ENCODE measurements at places on chromosomes 2 and 18.

DNA sequence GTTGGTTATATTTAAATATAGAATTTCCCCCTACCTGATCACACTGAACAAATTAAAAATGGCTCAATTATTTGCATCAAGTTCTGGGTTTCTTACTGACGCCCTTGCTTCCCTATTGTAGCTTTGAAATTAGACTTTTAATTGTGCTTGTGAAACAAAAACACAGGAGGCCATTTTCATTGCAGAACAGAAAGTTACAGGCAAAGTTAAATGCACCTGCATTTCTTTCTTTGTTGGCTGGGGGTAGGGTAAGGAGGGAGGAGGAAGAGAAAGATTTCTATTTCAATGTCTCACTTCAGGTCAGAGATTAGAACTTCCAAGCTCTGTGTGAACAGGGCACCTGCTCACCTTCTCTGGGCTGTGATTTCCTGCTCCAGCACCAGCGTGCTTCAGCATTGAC, 199.6 kb downstream of the BCL11A start:
- H3K36me3 ChIP-seq, result no peaks in the 10 kb centered on the region
- no peak overlapping the region for H3K4me3 ChIP-seq
- DNase-seq, result no peak
- no peaks in the 10 kb centered on the region for H3K27me3 ChIP-seq
- no peak overlapping the region for H3K27ac ChIP-seq
- no peaks in the 10 kb centered on the region for H3K4me1 ChIP-seq

GRCh38 chr18:2881088-2881839, 34.5 kb downstream of the EMILIN2 start:
- H3K27ac ChIP-seq, result no peak overlapping the region
- DNase-seq, result peak; percentile 34
- H3K36me3 ChIP-seq, result no peaks in the 10 kb centered on the region
- no peak overlapping the region for H3K4me3 ChIP-seq

GRCh38 chr2:154231021-154231420, 359.3 kb downstream of the GALNT13 start:
- DNase-seq, result no peak
- H3K36me3 ChIP-seq, result no peaks in the 10 kb centered on the region
- H3K4me3 ChIP-seq, result no peak overlapping the region

GRCh38 chr2:148548716-148549400, 95.7 kb upstream of the EPC2 start:
- H3K27ac ChIP-seq, result no peak overlapping the region
- no peaks in the 10 kb centered on the region for H3K36me3 ChIP-seq

- H3K4me3 ChIP-seq, result no peak overlapping the region
- no peak for DNase-seq
- no peaks in the 10 kb centered on the region for H3K27me3 ChIP-seq
- no peaks in the 10 kb centered on the region for H3K4me1 ChIP-seq
- H3K27ac ChIP-seq, result no peak overlapping the region
Observed at GRCh38 chr2:29485117-29485516, 369.9 kb downstream of the CLIP4 start.

- DNase-seq, result no peak
- no peak overlapping the region for H3K4me3 ChIP-seq
- H3K27ac ChIP-seq, result no peak overlapping the region
- H3K4me1 ChIP-seq, result no peaks in the 10 kb centered on the region
- no peaks in the 10 kb centered on the region for H3K27me3 ChIP-seq
- no peaks in the 10 kb centered on the region for H3K36me3 ChIP-seq
Observed at GRCh38 chr18:46574000-46574742, 82.8 kb downstream of the LOXHD1 start.

- H3K27ac ChIP-seq, result no peak overlapping the region
- H3K4me1 ChIP-seq, result peaks cover 2% of the 10 kb centered on the region
- no peaks in the 10 kb centered on the region for H3K36me3 ChIP-seq
- H3K27me3 ChIP-seq, result no peaks in the 10 kb centered on the region
- DNase-seq, result no peak
- H3K4me3 ChIP-seq, result no peak overlapping the region
Observed at GRCh38 chr2:158493458-158493857, 36.7 kb downstream of the PKP4 start.

- no peak overlapping the region for H3K27ac ChIP-seq
- no peak overlapping the region for H3K4me3 ChIP-seq
- no peaks in the 10 kb centered on the region for H3K27me3 ChIP-seq
- no peaks in the 10 kb centered on the region for H3K4me1 ChIP-seq
- DNase-seq, result no peak
Observed at GRCh38 chr2:238731961-238732360, 115.9 kb upstream of the TWIST2 start.

DNA sequence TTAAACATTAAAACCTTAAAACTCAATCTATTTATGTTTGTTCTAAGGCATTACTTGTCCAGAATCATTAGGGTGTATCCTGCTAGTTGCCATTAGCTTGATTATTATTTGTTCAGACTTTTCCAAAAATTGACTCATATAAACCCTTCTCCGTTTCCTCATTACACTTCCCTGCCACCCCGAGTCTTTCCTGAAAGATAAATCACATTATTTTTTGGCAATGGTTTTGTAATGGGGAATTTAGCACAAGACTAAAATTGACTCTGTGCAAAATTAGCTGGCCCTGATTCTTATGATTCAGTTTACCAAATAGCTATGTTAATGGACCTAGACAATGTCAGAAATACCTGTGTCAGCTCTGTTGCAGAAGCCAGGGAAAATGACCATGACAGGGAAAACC, 112.2 kb upstream of the NT5C1B start:
- no peaks in the 10 kb centered on the region for H3K36me3 ChIP-seq
- no peak for DNase-seq
- H3K27ac ChIP-seq, result no peak overlapping the region
- no peaks in the 10 kb centered on the region for H3K4me1 ChIP-seq
- no peak overlapping the region for H3K4me3 ChIP-seq

- H3K4me1 ChIP-seq, result no peaks in the 10 kb centered on the region
- H3K27ac ChIP-seq, result no peak overlapping the region
- DNase-seq, result no peak
Observed at GRCh38 chr18:78899241-78899640, 80.4 kb upstream of the SALL3 start.

- no peaks in the 10 kb centered on the region for H3K4me1 ChIP-seq
- no peak overlapping the region for H3K4me3 ChIP-seq
- H3K36me3 ChIP-seq, result no peaks in the 10 kb centered on the region
- no peaks in the 10 kb centered on the region for H3K27me3 ChIP-seq
Observed at GRCh38 chr2:66174491-66174890, 260.4 kb upstream of the MEIS1 start.

GRCh38 chr2:133838642-133839365, 270.5 kb upstream of the NCKAP5 start:
- no peak for DNase-seq
- no peak overlapping the region for H3K4me3 ChIP-seq
- H3K27me3 ChIP-seq, result no peaks in the 10 kb centered on the region

GRCh38 chr2:18830962-18831361, 241.6 kb upstream of the NT5C1B start:
- H3K27ac ChIP-seq, result no peak overlapping the region
- H3K36me3 ChIP-seq, result no peaks in the 10 kb centered on the region
- no peaks in the 10 kb centered on the region for H3K27me3 ChIP-seq
- peak; percentile 85 for DNase-seq
- H3K4me1 ChIP-seq, result peaks cover 6% of the 10 kb centered on the region
- H3K4me3 ChIP-seq, result no peak overlapping the region

GRCh38 chr2:27506587-27506986, 9.9 kb downstream of the GCKR start:
- no peak for DNase-seq
- H3K27ac ChIP-seq, result no peak overlapping the region
- no peaks in the 10 kb centered on the region for H3K27me3 ChIP-seq
- no peak overlapping the region for H3K4me3 ChIP-seq

DNA sequence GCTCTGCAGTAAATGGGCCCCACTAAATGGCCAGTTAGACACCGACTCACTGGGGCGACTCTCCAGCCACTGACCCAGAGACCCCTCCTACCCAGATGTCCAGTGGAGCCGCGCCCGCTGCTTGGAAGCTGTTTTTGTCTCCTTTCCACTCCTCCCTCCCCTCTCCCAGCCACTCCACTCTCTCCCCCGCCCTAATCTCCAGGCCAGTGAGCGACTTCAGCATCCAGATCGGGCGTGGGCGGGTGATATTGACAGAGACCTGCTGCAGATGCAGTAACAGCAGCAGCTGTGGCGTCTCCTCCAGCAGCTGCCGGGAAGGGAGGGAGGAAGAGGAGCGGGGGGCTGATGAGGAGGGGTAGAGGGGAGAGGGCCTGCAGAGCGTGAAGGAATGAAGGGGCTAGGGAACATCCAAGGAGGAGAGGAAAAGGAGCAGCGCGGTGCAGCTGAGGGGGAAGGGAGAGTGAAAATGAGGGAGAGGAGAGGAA, at the start of gene SCN7A:
SCN7A (minus strand) TSS at position 110 of the 485 bp plus-strand sequence. CDS start 16,553 bp downstream, outside the sequence.
- H3K27me3 ChIP-seq, result no peaks in the 10 kb centered on the region
- H3K4me1 ChIP-seq, result no peaks in the 10 kb centered on the region
- peak; percentile 51 for DNase-seq
- H3K27ac ChIP-seq, result no peak within 1 kb of the TSS

- H3K27ac ChIP-seq, result no peak overlapping the region
- no peaks in the 10 kb centered on the region for H3K27me3 ChIP-seq
- H3K36me3 ChIP-seq, result no peaks in the 10 kb centered on the region
- no peak overlapping the region for H3K4me3 ChIP-seq
Observed at GRCh38 chr2:201151127-201151981, 31.6 kb upstream of the CASP10 start.

GRCh38 chr18:47146206-47146605, 4.1 kb downstream of the HDHD2 start:
- no peak overlapping the region for H3K27ac ChIP-seq
- no peak for DNase-seq
- H3K27me3 ChIP-seq, result no peaks in the 10 kb centered on the region
- H3K36me3 ChIP-seq, result no peaks in the 10 kb centered on the region

DNA sequence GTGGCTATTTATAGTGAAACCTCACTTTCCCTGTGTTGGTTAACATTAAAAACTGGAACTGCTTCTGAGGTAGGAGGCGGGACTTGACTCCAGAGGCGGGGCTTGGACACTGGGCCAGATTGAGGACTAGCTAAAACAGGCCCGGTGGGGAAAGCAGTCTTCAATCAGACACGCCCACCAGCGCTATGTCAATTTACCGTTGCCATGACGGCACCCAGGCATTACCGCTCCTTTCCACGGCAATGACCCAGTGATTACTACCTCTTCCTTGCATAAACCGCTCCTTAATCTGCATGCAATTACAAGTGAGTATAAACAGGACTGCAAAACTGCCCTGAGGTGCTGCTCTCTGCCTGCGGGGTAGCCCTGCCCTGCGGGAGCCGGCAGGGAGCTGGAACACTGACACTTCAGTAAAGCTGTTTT, 35.3 kb downstream of the LRRFIP1 start:
- no peak overlapping the region for H3K27ac ChIP-seq
- DNase-seq, result peak; percentile 99
- H3K4me1 ChIP-seq, result peaks cover 5% of the 10 kb centered on the region
- no peak overlapping the region for H3K4me3 ChIP-seq
- no peaks in the 10 kb centered on the region for H3K36me3 ChIP-seq

GRCh38 chr2:234257859-234258561, 207.5 kb downstream of the SPP2 start:
- H3K27me3 ChIP-seq, result no peaks in the 10 kb centered on the region
- no peak overlapping the region for H3K4me3 ChIP-seq
- DNase-seq, result peak; percentile 93
- no peaks in the 10 kb centered on the region for H3K36me3 ChIP-seq

GRCh38 chr18:64436111-64436510, 287.2 kb upstream of the LINC00305 start:
- peak; percentile 53 for DNase-seq
- H3K4me1 ChIP-seq, result no peaks in the 10 kb centered on the region
- no peak overlapping the region for H3K4me3 ChIP-seq
- no peaks in the 10 kb centered on the region for H3K36me3 ChIP-seq

GRCh38 chr2:169933124-169933711, 106.0 kb downstream of the UBR3 start:
- no peak overlapping the region for H3K27ac ChIP-seq
- H3K36me3 ChIP-seq, result no peaks in the 10 kb centered on the region
- no peaks in the 10 kb centered on the region for H3K4me1 ChIP-seq
- peak; percentile 26 for DNase-seq

- peaks cover 10% of the 10 kb centered on the region for H3K4me1 ChIP-seq
- no peaks in the 10 kb centered on the region for H3K36me3 ChIP-seq
- DNase-seq, result peak; percentile 84
- H3K27me3 ChIP-seq, result no peaks in the 10 kb centered on the region
Observed at GRCh38 chr2:179049546-179050311, at the start of gene CCDC141. Gene CCDC141, minus strand, starts transcription at chr2:179050137. Its CDS starts 196 bp downstream, at chr2:179049941.

- no peak overlapping the region for H3K27ac ChIP-seq
- no peaks in the 10 kb centered on the region for H3K36me3 ChIP-seq
- no peak overlapping the region for H3K4me3 ChIP-seq
- H3K4me1 ChIP-seq, result no peaks in the 10 kb centered on the region
Observed at GRCh38 chr18:75551071-75551470, 123.6 kb upstream of the SMIM21 start.

DNA sequence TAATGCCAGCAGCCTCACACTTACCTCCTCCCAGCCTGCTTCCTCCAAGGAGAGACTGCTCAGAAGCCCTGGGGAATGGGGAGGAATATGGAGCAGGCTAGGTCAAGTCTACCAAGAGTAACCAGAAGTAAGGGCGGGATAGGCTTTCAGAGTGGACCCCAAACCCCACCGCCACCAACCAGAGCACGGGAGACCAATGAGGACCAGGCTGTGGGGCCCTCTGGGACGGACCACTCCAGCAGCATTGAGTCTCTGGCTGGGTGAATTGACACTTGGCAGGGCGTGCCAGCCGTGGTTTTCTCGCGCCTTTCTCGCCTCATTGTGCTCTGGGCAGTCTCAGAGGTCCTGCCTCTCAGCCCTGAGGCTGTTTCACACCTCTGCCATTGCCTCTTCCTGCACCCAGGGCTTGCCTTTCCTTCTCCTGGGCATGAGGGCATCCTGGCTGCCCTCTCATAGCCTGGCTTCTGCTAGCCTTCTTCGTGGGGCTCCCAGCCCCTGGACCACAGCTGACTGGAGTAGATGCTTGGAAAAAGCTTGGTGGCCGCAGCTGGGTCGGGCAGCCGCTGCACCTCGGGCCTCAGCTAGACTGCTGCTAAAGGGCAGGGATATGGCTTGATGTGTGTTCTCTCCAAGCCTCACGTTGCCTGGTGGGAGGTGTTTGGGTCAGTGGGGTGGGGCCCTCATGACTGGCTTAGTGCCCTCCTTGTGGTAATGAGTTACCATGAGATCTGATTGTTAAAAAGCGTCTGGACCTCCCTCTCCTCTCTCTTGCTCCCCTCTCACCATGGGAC, 40.5 kb upstream of the HS6ST1 start:
- H3K36me3 ChIP-seq, result no peaks in the 10 kb centered on the region
- H3K27ac ChIP-seq, result no peak overlapping the region

DNA sequence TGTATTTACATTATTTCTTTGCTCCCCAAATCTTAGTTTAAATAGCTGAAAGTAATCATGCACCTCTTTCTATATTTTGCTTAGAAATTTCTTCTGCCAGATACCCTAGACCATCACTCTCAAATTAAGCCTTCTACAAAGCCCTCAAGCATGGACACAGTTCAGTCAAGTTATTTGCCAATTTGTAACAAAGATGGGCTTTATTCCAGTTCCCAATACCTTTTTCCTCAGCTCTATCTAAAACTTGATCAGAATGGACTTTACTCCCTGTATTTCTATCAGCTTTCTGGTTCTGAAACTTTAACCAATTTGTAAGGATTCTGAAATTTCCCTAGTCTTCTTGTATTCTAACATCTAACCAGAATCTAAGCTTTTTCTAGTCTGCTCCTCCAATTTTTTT, 56.6 kb downstream of the SYT4 start:
- no peak overlapping the region for H3K4me3 ChIP-seq
- H3K27ac ChIP-seq, result no peak overlapping the region
- H3K27me3 ChIP-seq, result no peaks in the 10 kb centered on the region
- no peaks in the 10 kb centered on the region for H3K36me3 ChIP-seq

Measured in mesendoderm (in vitro differentiated cells).